ENCODE measurements at places on chromosomes 11 and 22.

DNA sequence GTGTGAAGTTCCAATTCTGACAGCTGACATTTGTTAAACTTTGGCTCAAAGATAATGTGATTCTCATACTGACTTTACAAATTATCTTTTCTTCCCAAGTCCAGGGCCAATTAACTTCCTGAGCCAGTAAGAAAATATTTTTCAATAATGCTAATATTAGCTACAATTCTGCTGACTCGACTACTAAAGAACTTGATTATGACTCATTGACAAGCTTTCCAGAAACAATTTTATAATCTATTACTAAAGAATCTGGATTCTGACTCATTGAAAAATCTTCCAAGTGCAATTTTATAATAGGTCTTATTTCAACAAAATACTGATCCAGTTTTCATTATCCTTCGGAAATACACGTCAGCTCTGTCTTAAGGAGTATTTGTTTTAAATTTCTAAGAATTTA is 12.9 kb upstream of the XKR3 start:
- DNase-seq = no peak

- no peak for DNase-seq
These were observed 39.5 kb downstream of the CHRDL2 start for GRCh38 chr11:74691755-74692154.

- no peak for DNase-seq
These were observed 125.8 kb downstream of the LDLRAD3 start for GRCh38 chr11:36069576-36070212.

DNA sequence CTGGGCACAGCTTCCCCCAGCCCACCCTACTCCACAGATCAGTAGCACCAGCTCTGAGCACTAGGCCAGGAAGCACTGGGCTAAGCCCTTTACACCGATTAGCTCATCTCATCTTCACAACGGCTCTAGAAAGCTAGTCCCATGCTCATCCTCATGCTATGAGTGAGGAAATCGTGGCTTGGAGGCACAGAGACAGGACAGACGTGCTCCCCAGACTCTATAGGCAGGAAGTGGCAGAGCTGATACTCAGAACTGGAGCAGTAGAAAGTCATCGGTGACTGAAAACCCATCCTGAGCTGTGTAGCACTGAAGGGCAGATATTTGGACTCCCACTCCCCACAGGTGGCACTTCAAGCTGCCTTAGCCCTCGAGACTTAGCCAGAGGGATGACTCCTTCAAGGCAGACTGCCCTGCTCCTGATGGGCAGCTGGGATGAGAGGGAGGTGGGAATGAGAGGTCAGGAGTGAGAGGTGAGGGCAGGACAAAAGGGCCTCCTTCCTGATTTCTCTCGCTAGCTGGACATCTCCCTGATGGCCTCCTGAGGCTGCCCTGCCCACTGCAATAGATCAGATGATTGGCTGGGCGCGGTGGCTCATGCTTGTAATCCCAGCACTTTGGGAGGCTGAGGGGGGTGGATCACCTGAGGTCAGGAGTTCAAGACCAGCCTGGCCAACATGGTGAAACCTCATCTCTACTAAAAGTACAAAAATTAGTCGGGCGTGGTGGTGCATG is 9.7 kb downstream of the CD5 start:
- DNase-seq = no peak

- DNase-seq = no peak
These were observed 11.1 kb upstream of the MS4A2 start for GRCh38 chr11:60077216-60077817.

GRCh38 chr22:36413022-36413775 is 25.4 kb upstream of the MYH9 start:
- DNase-seq = no peak

DNA sequence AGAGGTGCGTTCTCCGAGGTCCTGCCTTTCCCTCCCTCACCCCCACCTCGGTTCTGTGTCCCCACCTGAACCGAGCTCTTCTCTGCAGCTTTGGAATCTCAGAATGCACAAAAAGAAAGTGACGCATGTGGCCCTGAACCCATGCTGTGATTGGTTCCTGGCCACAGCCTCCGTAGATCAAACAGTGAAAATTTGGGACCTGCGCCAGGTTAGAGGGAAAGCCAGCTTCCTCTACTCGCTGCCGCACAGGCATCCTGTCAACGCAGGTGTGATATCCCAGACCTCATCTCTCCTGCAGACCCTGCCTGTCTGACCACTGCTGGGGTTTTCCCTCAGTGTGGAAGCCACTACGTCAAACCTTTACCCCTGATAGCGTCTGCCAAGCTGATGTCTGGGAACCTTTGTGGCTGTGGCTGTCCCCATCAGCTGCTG is 13.9 kb downstream of the ACP2 start:
- DNase-seq = no peak

DNA sequence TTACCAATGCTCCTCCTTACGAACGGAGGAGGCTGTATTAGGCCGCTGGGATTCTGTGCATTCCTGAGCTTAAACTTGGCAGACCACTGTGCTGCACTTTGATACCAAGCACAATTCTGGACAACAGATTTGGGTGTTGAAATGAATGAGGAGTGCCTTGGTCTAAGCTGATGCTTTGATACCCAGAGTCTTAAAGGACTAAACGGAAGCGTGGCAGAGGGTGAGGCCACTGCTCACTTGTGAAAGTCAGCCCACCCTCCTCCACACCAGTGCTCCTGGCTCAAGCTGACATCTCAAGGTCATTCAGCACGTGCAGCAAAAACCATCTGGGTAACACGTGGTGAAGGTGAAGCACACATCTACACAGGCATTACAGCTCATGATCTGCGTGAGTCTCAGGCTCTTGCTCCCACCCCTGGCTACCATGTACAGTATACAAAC is 85.9 kb downstream of the MICAL3 start:
- no peak for DNase-seq

Data from NCI-H510A treated with DMSO at 0.1 percent for 48 hours (cell line).